ENCODE measurements at places on chromosomes 7 and 10. TPM values are rescaled to one million over a fixed set of nuclear protein-coding genes. Genes with fewer than 3 reads are reported as not detected.

DNA sequence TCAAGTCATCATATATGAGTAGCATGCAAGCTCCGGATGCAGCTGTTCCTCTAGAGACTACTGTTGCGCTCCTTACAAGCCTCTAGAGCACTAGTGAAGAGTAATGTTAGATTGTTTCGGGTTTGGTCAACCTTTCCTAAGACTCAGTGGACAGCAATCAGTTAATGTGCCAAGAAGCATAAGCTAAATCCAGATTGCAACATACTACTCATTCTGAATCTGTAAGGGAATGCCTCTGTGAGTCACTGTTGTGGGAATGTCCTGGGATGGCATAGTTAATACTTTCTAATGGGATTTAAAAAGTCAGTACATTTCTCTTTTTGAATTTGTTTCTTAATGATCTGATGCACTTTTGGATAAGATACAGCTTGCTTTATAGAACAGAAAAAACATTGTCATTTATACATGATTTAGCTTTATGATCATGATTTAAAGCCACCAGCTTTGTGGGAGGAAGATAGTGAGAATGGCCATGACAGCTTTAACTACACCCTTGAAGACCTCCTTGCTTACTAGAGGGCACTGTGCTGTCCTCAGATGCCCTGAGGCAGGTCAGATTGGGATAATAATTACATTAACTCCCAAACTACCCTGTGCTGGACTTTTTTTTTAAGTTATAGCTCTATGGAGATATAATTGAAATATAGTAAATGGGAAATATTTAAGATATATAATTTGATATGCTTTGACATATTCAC lies 138.4 kb downstream of the SDK1 start:
- no peak overlapping the region for H3K27ac ChIP-seq
- no peaks in the 10 kb centered on the region for H3K36me3 ChIP-seq
- no peak for DNase-seq
- no peak overlapping the region for H3K4me3 ChIP-seq
- H3K27me3 ChIP-seq = no peaks in the 10 kb centered on the region
- H3K4me1 ChIP-seq = no peaks in the 10 kb centered on the region

- no peaks in the 10 kb centered on the region for H3K36me3 ChIP-seq
- peaks cover 9% of the 10 kb centered on the region for H3K4me1 ChIP-seq
- no peaks in the 10 kb centered on the region for H3K27me3 ChIP-seq
- H3K4me3 ChIP-seq = no peak overlapping the region
- DNase-seq = no peak
Observed at GRCh38 chr7:6221340-6222319, 50.8 kb downstream of the CYTH3 start.

HOXA9 gene
- 0.63 TPM for total RNA-seq

DNA sequence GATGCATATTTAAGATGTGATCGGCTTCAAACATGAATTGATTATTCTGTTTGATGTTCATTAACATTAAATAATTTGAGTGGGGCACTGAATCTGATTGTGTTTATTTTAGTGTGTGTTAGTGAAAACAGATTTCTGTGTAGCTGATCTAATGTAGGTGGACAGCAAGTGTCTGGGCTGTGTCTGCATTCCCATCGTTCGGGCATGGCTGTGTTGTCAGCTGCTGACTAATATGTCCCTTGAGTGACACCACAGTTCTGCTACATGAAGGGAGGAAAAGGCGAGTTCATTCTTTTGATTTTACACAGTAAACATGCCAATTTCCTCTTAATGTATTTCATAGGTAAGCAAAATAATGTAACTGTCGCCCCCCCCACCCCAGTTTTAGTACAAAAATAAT lies 203.0 kb downstream of the CNTNAP2 start:
- no peaks in the 10 kb centered on the region for H3K27me3 ChIP-seq
- no peak overlapping the region for H3K4me3 ChIP-seq
- no peaks in the 10 kb centered on the region for H3K36me3 ChIP-seq
- no peaks in the 10 kb centered on the region for H3K4me1 ChIP-seq
- DNase-seq = no peak
- no peak overlapping the region for H3K27ac ChIP-seq

LLCFC1 gene
- total RNA-seq = 0.67 TPM

SPDYE2B gene
- not detected for total RNA-seq

DNA sequence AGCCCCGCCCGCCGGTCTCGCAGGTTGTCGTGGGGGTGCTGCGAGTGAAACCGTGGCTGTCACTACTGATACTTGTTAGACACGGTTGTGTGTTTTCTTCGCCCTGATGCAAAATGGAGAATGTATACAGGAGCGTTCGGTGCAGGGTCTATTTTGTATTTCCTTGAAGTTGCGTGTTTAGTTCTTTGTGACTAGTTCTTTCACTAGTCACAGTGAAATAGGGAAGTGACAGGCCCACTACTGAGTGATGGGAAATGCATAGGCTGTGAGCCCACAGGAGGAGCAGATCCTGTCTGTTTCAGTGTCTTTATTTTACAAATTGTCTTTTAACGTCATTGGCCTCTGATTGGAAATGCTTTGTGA lies 675 bp downstream of the ABRAXAS2 start:
- H3K27ac ChIP-seq = no peak overlapping the region
- peak overlapping the region; percentile 62 for H3K4me3 ChIP-seq
- no peaks in the 10 kb centered on the region for H3K27me3 ChIP-seq
- no peaks in the 10 kb centered on the region for H3K36me3 ChIP-seq
- peaks cover 11% of the 10 kb centered on the region for H3K4me1 ChIP-seq
- DNase-seq = peak; percentile 7

MLXIPL gene
- total RNA-seq = 9.7 TPM

- no peaks in the 10 kb centered on the region for H3K4me1 ChIP-seq
- DNase-seq = no peak
- no peak overlapping the region for H3K27ac ChIP-seq
- no peaks in the 10 kb centered on the region for H3K27me3 ChIP-seq
- no peak overlapping the region for H3K4me3 ChIP-seq
Observed at GRCh38 chr10:43121444-43121843, 16.8 kb upstream of the CSGALNACT2 start.

PAPOLB gene
- 1.4 TPM for total RNA-seq

PHKG1 gene
- total RNA-seq = 1.4 TPM

WEE2 gene
- not detected for total RNA-seq
